ENCODE measurements at places on chromosomes 5 and 9.

- no peak for DNase-seq
These were observed 133.3 kb upstream of the C6 start for GRCh38 chr5:41346609-41347008.

- no peak for DNase-seq
These were observed 39.7 kb downstream of the EGFLAM start for GRCh38 chr5:38297830-38298608.

GRCh38 chr9:70979966-70980365, 141.5 kb downstream of the TRPM3 start:
- DNase-seq, result no peak

- DNase-seq, result no peak
These were observed 45.7 kb upstream of the FAM170A start for GRCh38 chr5:119583684-119584083.

DNA sequence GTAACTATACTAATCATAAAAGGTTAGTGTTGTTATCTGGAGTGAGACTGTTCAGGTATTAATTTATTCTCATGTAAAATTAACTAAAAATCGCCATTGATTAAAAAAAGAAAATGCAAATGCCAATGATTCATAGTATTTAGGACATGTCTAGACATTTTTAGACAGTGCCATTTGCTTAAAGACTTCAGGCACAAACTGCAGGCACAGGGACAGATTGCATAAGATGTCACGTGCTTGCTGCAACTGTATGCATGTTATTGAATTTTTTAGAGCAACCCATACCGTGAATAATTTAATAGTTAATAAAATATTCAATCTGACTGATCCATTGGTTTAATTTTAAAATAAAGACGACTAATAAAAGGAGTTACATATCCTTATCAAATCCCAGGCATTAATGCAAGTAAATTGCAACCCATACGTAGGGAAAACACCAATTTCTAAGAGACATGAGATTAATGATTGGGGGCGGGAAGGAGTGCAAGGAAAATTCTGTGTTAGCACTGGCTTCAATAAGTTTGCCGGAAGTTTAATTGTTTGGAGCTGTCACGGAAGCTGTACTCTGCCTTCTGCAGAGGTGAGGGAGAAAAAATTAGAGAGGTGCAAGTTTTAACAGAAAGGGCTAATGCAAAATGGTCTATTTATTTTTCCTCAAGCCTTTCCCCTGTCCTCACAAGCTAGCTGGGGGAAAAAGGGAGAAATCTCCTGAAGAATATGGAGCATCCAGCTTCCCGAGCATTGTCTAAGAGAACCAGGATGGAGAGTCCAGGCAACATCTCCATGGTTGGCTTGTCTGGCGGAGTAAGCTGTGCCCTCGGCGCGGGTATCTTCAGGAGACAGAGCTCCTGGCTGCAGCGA, 2.9 kb downstream of the EDIL3 start:
- DNase-seq, result no peak

GRCh38 chr5:14687023-14687665, 22.6 kb downstream of the OTULIN start:
- DNase-seq, result no peak

DNA sequence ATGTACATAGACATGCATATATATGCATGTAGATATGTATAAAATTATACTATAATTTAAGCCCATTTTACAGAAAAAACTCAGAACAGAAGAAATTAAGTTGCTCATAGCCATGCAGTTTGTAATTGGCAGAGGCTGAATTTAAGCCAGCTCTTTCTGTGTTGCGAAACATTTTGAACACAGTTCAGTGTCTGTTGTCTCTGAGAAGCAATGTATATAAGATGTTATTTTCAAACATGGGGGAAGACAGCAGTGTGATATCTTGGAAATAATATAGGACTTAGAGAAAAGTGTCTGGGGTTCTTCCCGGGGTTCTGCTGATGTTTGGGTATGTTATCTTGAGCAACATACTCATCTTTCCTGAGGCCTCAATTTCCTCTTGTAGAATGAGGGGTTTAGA, 37.6 kb downstream of the SVEP1 start:
- no peak for DNase-seq

GRCh38 chr5:38718771-38719391, 126.9 kb upstream of the OSMR start:
- DNase-seq, result no peak

DNA sequence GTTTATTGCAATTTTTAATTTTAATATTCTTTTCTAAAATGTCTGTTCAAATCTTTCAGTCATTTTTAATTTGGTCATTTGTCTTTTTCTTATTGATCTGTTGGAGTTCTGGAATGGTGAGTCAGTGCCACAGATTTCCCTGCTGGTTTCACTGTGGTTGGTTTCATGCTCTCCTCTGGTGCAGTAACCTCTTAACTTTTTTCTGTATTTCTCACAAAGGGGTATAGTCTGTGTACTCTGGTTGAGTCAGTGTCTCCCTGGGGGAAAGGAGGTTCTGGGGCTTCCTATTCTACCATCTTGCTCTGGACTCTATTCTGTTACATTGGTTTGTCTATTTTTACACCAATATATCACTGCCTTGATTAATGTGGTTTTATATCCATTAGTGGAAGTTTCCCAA, 178.8 kb downstream of the CSNK1G3 start:
- DNase-seq, result no peak

DNA sequence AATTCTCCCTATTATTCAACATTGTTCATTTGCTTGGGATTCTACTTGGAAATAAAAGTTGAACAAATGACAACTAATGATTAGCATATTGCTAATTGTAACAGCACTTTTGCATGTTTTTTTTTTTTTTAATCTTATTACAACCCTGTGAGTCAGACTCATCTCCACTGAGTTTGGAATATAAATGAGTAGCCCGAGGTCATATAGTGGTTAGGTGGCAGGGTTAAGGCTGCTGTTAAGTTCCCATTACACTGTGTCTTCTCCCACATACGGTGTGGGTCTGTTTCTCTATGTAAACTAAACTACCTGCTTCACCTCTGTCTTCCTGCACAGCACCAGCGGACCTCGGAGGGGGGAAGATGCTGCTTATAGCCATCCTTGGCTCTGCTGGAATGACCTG, 92.4 kb downstream of the EQTN start:
- DNase-seq, result no peak

DNA sequence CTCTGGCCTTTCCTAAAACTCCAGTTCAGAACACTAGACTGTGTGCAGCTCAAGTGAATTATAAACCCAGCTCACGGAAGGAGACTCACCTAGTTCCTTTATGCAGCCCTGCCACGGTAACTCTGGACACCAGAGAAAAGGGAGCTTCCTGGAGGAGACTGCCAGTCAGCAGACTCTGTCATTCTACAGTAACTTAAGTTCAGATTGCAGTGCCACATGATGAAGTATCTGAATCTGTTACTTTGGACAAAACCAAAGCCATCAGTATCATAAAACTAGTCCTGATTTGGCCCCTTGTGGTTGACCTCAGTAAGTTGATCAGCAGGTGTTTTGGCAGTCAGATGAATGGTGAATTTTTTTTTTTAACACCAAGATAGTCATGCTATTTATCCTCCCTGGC, 2.7 kb downstream of the MTRR start:
- DNase-seq, result no peak

DNA sequence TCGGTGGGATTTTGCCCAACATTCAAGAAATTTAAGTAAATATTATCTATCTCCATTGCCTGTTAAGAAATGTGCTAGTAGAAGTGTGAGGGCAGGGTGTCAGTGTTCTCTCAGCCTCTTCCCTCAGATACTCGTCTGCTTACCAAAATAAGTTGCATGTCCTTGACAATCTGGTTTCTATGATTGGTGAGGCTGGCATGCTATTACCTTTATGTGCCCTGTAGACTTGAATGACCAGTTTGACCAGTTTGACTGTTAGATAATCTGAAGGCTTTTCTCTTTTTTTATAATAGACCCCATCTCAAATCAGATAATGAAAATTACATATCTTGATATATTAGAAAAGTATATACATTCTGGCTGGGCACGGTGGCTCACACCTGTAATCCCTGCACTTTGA, 348 bp downstream of the CATSPER3 start:
- DNase-seq, result no peak

GRCh38 chr9:117018966-117019617, 332.0 kb downstream of the TRIM32 start:
- no peak for DNase-seq

- DNase-seq, result no peak
These were observed 37.4 kb downstream of the TNFAIP8 start for GRCh38 chr5:119393201-119393691.

DNA sequence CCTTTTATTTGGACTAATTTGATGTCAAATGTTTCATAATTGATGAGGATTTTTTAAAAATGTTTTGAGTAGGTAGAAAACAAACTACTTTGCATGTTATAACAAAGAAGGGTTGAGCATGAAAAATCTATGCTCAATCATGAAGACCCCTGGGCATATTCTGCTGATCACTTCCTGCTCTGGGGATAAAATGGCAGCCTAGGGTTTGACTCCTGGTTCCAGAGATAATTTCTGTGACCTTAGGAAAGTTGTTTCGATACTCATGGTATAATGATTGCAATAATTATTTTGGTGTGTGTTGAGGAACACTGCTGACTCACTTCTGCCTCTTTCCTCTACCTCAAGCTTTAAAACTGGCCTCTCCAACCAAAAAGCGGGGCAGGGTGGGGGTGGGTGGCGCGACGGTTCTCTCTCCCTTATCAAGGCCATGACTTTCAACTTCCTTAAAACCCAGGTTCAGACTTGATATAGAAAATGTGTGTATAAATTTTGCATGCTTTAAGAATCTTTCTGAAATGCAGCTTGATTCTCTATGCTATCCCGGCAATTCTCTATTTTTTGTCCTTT, 6.0 kb upstream of the PIP5K1B start:
- no peak for DNase-seq

- no peak for DNase-seq
These were observed 146.4 kb downstream of the GRIA1 start for GRCh38 chr5:153636670-153637451.

- no peak for DNase-seq
These were observed 359.1 kb downstream of the ARHGEF28 start for GRCh38 chr5:73985145-73985544.

DNA sequence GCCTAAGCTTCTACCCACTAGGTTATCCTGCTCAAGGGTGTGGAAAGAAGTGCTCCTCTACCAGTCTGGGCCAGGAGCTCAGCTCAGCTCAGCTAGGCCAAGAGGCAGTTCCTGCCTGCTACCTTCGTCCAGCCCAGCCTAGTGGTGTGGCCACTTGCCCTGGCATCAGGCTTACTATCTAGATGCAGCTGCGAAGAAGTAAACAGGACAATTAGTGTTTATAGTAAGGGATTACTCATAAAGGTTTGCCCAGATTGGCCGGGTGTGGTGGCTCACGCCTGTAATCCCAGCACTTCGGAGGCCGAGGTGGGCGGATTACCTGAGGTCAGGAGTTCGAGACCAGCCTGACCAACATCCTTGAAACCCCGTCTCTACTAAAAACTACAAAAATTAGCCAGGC, 12.8 kb upstream of the SPATA24 start:
- DNase-seq, result no peak

DNA sequence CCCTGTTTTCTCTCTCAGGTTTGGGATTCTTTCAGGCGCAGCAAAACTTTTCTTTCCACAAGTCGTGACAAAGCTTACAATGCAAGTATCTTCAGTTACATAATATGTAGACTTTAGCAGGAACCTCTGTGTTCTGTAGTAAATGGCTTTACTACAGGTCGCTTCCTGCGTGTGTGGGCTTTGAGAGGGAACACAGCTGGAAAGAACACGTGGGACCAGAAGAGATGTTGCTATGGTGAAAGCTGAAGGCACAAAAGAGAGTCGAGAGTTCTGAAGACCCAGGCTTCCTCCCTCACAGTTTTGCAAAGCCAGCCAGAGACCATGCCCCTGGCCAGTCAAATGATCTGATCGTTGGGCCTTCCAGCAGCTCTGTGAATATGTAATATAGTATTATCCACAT, 4.0 kb downstream of the ANKRD55 start:
- no peak for DNase-seq

GRCh38 chr5:39970117-39970798, 545.5 kb upstream of the DAB2 start:
- DNase-seq, result no peak

- DNase-seq, result no peak
These were observed 513.4 kb downstream of the CSNK1G3 start for GRCh38 chr5:124025306-124025845.

- no peak for DNase-seq
These were observed 17.2 kb downstream of the TSPAN17 start for GRCh38 chr5:176664479-176664878.

DNA sequence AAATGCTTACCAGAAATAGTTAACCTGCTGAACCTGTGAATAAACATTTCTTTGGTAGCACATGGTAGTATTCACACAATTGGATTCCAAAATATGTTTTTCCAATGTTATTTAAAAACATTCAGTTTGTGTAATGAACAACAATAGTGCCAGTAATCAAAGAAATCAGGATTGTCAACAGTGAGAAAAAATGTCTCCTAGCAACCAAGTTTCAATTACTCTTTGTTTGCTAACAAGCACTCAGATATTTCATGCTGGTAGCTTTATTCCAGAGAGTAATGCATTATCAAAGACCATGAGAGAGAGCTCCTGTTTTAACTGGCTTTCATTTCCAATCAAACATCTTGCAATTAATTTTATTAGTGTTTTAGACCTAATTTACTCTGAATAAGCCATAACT, 768.1 kb upstream of the GRAMD2B start:
- no peak for DNase-seq

DNA sequence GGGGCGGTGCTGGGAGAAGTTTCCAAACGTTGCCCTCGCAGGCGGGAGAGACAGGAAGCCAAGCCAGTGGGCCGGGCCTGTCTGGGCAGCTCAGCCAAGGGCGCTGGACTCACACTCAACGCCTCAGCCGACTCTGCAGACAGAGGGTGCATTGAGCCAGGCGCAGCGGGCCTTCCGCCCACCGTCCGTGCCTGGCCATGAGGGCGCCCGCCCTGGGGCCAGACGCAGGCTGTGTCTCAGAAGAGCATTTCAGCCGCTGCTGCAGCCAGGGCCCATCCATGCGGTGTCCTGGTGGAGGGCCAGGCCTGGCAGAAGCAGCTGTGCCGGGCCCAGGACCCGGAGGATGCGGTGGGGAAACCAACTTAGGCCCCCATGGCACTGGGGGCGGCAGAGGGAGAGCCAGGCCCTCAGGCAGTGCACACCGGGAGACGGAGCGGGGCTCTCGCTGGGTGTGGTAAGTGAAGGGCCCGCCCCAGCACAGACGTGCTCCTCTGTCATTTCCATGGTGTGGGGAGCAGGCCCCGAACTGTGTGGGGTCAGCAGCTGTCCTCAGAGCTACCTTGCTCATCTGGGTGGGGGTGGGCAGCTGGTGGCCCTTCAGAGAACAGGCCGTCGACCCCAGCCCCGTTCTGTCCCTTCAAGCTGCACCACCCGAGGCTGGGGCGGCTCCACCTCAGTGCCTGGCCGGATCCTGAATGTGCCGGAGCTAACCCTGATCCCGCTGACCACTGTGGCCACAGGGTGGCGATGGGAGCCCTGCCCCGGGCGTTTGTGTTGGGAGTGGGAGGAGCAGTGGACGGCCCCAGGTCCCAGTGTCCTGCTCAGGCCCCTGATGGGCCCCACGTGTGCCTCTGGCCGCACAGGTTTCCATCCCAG, 18.0 kb downstream of the DNLZ start:
- DNase-seq, result no peak

GRCh38 chr5:180718810-180719453, 20.9 kb downstream of the OR2Y1 start:
- DNase-seq, result no peak
